ENCODE measurements at places on chromosomes 1 and 21.

- no peak for DNase-seq
Observed at GRCh38 chr21:29130270-29130969, at the start of gene MAP3K7CL. MAP3K7CL (plus strand) TSS chr21:29130644; CDS start chr21:29133345, 2,701 bp downstream.

GRCh38 chr1:92298213-92298572, 594 bp downstream of the GLMN start:
- DNase-seq, result no peak

DNA sequence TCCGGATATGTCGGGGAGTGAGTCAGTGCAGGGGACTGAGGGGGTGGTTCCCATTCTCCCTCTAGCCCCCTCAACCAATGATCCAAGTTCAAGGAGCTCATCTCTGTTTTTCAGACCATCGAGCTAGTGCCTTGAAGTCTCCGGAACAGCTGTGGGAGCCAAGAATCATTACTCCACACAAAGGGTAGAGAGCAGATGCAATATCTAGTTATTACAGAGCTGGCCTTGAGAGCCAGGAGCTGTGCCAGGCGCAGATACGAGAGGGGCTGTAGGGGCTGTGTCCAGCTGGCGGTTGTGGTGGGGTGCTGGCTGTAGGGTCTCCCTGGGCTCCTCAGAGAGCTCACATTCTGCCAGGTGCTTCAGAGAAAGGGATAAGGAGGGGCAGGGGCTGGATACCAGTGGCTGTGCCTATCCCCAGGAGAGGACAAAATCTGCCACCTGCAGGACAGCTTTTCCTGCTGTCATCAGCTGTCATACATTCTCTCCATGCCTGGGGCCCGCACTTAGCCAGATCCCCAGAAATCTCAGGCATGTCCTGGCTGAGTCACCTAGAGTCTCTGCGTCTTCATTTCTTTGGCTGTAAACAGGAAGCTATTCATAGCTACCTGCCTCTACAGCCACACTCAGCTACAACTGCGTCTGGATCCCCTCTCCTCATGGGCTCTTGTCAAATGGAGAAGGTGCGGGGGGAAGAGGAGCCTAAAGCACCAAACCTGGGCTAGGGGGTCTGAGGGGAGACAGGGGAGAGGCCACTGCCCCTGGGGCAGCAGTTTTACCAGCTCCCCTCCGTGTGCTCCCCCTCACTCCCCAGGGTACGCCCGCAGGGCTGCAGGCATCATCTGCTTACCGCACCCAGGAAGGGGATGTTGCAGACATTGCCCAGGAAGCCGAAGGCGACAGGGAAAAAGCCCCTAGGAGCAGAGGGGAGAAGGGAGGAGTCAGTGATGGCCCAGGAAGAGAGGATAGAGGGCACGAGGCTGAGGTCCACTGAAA, 2.4 kb upstream of the KISS1 start:
- no peak for DNase-seq

DNA sequence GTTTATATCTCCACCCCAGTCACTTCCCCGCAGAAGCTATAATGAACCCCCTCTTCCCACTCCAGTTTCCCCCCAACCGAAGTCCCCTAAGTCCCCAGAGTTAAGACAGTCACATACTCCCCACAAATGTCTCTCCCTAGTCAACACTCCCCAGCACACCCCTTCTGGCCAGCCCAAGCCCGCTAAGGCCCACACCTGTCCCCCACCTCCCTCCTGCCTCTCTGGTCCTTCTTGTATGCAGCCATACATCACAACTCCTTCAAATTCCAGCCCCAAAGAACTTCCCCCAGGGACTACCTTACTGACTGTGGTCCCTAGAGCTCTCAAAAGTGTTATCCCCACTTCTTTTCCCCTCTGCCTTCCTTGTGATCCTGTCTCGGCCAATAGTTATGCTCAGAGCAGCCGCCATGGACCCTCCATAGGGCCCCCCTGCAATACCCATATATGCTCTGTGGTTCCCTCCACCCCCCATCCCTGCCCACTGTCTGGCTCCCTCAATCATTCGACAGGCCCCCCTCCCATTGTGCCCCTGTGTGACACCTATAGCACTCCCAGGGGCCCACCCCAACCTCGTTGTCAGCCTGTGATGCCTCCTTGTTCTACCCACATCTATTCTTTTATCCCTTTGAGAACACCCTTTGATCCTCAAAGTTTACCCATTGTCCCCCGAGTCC, 2.2 kb downstream of the NSUN4 start:
- no peak for DNase-seq

DNA sequence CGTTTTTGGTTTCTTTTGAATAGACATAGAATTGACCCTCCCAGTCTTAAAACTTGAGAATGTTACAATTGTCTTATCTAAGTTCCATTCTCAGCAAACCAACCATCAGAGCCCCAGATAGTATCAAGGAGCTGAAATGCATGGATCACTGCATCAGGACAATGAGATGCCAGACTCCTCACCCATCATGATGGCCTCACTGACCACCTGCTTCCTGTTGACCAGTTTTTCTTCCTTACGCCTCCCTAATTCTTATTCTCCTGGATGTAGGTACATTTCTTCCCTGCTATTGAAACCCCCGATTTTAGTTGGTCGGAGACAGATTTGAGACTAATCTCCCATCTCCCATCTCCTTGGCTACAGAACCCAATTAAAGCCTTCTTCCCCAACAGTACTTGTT, 17.7 kb downstream of the MATN1 start:
- DNase-seq, result no peak

GRCh38 chr1:245313576-245313975, 158.8 kb downstream of the KIF26B start:
- DNase-seq, result no peak

- DNase-seq, result no peak
Observed at GRCh38 chr1:160256396-160257046, 5.8 kb downstream of the DCAF8 start.

DNA sequence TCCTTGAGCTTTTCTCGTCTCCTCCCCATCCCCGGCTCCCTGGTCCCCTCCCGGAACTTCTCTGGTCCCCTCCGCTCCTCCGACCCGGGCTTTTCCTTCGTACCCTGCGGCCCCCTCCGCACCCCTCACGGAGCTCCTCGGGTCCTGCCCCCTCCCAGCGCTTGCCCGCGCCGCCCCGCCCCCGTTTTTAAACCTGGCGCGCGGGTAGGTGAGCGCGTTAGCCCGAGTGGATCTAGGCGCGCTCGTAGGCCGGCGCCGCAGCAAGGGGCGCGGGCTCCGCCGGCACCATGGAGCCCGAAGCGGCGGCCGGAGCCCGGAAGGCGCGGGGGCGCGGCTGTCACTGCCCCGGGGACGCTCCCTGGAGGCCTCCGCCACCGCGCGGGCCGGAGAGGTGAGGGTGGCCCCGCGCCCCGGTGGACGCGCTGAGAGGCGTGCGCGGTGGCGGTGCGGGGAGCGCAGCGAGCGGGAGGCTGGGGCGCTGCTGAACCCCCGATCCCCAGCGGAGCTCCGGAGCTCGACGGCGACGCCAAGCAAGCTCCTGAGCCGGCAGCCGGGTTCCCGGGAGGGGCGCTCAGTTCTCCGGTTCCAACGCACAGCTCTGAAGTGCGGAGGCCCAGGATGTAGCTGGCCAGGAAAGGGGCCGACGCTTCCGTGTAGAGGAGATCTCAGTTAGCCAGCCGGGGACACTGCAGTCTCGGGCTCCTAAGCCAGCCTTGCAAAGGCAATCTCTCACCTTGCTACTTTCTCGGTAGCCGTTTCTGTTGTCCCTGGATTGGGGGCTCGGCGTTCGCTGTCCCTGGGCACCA, at the start of gene RIPPLY3:
Gene RIPPLY3 (plus strand): TSS at position 217 of the 806 bp plus-strand sequence. CDS start 71 bp downstream, at position 288.
- peak; percentile 24 for DNase-seq

DNA sequence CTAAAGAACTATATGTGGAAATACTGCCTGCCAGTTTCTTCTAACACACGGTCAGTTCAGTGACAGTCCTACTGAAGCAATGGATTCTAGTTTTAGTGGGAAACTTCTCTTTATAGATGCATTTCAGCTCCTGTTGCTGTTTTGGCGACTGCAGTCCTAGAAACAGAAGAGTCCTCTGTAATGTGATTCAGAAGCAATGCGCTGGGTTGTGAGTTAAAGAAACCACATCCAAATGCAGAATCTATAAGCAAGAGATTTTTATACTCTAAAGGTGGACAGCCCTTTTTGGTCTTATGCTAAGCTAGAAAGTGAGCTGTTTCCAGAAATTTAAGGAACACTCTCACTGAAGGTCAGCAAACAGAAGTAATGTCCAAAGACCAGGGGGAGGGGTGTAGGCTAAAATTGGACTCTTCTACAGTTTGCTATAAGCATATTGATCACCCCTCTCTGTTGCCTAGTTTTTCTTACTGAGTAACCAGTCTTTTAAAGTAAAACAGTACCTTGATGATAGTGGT, 30.8 kb downstream of the DUSP10 start:
- no peak for DNase-seq

DNA sequence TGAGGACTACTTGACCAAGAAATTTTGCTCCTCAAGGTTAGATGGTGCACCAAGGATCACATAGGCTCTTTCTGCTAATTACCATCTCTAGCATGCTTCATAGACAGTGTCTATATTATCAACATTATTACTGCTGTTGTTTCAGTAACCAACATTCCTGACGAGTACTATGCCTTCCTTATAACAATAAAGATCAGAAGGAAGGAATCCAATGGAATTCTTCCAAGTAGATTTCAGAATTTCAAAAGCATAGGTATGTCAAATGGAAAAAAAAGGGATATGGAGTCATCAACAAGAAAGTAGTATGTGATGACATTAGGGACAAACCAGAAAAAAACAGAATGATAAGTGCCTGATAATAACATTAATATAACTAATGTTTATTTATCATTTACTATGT, 39.6 kb upstream of the LPGAT1 start:
- DNase-seq, result no peak

- no peak for DNase-seq
Observed at GRCh38 chr21:21631961-21632360, 633.8 kb downstream of the NCAM2 start.

GRCh38 chr1:170808216-170808885, 127.0 kb upstream of the MROH9 start:
- DNase-seq, result no peak

DNA sequence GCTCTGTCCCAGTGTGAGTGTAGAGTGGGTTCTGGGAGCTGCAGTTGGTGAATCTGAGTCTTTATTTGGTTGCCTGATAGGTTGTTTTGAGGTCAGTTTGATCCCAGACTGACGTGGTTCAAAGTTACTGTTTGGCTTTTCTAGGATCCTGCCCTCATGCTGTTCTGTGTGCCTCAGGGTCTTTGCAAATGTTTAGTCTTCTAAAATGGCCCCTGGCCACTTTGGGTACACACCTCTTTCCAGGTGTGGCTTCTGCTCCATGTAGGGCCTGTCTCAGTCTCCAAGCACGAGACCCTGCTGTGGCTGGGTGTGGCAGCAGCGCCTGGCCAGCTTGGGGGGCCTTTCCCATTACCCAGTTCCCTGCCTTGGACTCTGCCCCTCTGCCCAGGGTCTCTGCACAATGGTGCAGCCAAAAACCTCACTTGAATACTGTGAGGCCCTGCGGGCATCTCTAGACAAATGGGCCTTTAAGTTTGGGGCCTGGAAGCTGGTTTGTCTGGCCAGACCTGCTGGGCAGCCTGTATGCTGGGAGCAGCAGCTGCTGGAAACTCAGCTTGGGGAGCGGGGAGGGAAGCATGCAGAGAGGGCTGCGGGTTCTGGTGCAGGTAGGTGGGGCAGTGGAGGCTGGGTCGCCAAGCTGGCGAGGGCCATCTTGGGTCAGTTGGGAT, 5.6 kb downstream of the PTPRF start:
- DNase-seq, result no peak

GRCh38 chr1:152145769-152146168, 13.3 kb downstream of the RPTN start:
- DNase-seq, result no peak

DNA sequence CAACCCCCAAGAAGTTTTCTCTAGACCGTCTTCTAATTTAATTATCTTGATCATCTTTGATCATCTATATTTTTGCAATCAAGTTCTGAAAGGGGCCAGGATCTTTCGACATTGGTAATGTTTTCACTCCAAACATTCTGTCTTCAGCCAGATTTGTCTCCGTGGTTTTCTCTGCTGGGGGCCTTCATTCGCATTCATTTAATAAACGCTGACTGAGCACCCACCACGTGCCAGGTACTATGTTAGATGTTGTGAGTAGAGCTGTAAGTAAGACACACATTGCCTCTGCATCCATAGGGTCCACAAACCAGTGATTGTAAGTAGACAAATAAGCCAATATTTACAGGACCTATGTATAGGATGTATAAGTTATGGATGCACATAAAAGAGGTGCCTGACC, 134.5 kb upstream of the MROH9 start:
- DNase-seq, result no peak

DNA sequence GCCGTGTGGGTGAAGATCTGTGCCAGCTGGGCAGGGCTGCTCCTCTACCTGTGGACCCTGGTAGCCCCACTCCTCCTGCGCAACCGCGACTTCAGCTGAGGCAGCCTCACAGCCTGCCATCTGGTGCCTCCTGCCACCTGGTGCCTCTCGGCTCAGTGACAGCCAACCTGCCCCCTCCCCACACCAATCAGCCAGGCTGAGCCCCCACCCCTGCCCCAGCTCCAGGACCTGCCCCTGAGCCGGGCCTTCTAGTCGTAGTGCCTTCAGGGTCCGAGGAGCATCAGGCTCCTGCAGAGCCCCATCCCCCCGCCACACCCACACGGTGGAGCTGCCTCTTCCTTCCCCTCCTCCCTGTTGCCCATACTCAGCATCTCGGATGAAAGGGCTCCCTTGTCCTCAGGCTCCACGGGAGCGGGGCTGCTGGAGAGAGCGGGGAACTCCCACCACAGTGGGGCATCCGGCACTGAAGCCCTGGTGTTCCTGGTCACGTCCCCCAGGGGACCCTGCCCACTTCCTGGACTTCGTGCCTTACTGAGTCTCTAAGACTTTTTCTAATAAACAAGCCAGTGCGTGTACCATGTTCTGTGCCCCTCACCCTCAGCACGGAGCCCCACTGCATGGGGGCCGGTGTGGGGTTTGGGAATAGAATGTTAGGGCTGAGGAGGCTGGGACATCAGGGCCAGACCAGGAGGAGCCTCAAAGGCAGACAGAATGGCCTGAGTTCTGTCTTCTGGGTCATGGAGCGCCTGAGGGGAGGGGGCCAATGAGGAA, 21.3 kb downstream of the SERINC2 start:
- no peak for DNase-seq
